Posterior vena cava (tissue), 2 donors: ENCODE measurements at places on chromosomes 16 and 17. TPM values are rescaled to one million over a fixed set of nuclear protein-coding genes. Genes with fewer than 3 reads are reported as not detected.
A peak's percentile ranks its signal among the peaks of the same experiment; 100 is the strongest.

GRCh38 chr17:70891306-70891705, 722.0 kb downstream of the KCNJ2 start:
- DNase-seq = no peak

Gene MILR1
- total RNA-seq = 18.9 TPM

Gene STUB1
- total RNA-seq = 73.3 TPM

DNA sequence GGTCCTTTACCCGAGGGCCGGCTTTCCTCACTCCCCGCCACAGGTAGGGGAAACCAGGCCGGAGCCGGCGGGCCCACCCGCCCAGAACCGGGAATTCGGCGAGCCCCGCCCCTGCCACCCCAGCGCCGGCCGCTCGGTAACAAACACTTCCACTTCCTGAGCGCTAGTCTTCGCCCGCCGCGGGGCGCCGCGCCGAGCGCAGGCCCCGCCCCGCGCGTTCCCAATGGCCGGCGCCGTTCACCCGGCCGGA, 224 bp upstream of the NHERF1 start:
- no peak for DNase-seq

DNA sequence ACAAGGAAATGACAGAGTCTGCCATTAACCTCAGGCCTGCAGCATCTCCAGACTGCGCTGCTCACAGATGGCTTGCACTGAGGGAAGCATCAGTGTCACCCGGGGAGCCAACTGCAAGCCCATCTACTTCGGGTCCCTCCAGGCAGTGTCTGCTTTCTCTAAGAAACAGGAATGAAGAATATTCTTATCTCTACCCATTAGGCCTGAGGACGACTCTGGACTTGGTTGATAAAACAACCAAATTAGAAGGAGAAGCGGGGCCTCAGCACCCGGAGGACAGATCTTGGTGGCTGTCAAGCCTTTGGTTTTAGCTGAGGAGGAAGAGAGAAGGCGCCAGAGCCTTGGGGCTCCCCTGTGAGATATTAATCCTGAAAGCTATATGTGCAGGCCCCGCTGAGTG, 19.5 kb upstream of the MGAT5B start:
- no peak for DNase-seq

GRCh38 chr17:71430281-71430680, 690.5 kb upstream of the SOX9 start:
- no peak for DNase-seq

DNA sequence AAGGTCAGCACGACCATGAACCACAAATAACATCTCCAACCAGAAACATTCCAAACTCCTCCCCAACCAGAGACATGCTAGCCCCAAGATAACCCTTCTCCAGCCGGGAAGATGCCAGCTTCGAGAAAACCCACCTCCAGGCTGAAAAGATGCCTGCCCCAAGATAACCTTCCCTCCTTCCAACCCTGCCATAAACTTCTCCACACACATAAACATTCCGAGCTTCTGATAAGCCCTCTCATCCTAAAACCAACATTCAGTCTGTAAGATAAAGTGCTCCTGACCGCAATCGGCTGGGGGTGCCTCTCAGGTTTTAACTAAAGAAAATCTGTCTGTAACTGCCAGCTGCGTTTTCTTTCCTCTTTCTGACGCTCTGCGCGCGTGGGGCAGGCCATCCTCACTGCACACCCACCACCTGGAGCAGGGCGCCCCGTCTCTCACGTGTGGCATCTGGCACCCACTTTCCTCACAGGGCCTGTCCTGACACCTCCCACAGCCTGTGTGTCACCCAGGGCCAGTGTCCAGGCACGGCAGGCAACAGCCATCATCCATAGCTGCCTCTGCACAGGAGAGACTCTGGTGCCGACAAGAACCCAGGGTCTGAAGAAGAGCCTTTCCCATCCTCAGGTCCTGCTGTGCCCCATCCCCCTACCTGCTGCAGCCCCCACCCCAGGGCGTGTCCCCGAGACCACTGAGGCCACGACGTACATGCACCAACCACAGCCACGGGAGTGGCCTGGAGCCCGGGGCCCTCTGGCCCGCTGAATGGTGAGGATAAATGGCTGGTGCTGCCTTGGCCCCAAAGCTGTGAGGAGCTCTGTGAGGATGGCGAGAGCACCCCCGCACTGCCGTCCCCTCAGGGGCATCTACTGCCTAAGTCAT, 3.7 kb downstream of the TEPSIN start:
- no peak for DNase-seq

DNA sequence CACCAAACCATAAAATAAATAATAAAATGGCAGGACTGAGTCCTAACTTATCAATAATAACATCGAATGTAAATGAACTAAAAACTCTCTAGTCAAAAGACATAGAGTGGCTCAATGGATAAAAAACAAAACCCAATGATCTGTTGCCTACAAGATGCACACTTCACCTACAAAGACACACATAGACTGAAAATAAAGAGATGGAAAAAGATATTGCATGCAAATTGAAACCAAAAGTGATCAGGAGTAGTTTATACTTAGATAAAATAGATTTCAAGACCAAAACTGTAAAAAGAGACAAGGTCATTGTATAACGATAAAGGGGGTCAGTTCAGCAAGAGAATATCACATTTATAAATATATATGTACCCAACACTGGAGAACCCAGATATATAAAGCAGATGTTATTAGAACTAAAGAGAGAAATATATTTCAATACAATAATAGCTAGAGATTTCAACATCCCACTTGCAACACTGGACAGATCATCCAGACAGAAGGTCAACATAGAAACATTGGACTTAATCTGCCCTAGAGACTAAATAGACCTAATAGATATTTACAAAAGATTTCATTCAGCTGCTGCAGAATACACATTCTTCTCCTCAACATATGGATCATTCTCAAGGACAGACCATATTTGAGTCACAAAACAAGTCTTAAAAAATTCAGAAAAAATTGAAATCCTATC, 29.8 kb downstream of the SLC47A2 start:
- no peak for DNase-seq

DNA sequence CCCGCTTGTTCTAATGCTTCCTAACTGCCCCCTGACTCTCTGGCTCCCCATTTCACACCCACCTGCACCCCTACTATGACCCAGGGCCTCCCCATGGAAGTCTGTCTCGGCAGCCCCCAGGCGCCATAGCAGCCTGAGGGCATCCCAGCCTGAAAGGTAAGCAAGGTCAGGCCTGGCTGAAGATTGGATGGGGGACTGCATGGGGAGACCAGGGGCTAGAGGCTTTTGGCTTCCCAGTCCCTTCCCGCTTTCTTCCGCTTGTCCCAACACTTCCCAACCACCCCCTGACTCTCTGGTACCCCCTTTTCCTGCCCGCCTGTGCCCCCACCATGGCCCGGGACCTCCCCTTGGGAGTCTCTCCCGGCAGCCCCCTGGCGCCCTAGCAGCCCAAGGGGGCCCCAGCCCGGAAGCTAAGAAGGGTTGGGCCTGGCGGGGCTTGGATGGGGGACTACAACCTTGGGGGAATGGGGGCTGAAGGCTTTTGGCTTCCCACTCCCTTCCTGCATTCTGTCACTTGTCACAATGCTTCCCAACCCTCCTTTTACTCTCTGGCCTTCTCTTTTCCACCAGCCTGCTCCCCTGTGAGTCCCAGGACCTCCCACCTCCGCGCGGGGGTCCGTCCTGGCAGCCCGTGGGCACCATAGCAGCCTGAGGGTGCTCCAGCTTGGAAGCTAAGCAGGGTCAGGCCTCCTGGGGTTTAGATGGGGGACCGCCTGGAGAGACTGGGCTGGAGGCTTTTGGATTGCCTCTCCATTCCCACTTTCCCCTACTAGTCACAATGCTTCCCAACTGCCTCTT, 2288.4 kb downstream of the TP53TG3F start:
- no peak for DNase-seq

GRCh38 chr17:6460531-6461161, 16.4 kb downstream of the PIMREG start:
- no peak for DNase-seq

Gene SLC38A8
- total RNA-seq = not detected

DNA sequence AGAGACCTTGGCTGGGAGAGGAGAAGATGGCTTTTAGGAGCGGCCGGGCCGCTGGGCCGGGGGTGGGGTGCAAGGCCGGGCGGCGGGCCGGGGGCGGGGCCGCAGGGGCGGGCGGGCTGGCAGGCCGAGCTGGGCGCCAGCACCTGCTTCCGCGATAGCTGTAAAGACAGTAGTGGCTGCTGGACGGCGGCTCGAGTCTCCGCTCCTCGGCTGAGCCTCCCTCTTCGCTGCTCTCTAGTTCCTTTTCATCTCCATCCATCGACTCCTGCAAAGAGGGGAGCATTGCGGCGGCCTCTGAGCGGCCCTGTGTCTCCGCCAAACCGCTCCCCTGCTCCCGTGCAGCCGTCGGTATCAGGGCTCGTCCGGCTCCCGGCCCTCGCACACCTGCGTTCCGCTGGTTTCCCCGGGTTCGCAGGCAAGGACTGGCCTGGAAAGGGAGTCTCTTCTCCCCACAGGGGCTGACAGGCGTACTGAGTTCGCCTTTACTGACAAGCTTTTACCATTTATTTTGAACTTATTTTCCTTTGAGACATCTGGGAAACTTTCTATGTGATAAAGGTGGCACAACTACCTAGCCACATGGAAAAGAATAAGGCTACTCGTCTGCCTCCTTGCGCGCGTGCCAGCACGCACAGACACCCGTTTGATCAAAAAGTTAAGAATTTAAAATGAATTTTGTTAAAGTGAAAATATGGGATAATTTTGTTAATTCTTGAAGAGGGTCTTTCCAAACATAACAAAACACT, at the start of gene C17orf75:
C17orf75 (minus strand) TSS at position 317 of the 746 bp plus-strand sequence; CDS start at position 283, 34 bp downstream.
- peak; percentile 95 for DNase-seq

Gene RNF227
- 1.1 TPM for total RNA-seq

DNA sequence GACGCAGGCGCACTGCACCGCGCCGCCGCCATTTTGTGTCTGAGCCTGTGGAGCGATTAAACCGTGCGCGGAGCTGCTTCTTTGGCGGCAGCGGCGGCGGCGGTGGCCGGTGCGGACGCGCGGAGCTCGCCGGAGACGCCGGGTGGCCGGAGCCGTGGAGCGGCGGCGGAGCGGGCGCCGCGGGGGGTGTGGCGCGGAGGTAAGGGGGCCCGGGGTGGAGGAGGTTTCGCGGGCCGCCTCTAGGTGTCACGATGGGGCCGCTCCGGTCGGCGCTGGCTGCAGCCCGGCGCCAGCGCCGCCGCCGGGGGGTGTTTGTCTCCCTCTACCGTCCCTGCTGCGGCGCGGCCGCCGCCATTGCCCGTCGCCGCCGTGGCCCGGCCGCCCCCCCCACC, at the start of gene CTCF:
CTCF (plus strand) TSS at position 1 of the 392 bp plus-strand sequence. CDS start 48,307 bp downstream, outside the sequence.
- peak; percentile 94 for DNase-seq

Gene TAT
- total RNA-seq = not detected

Gene SDR42E2
- total RNA-seq = not detected

Gene CXCL16
- total RNA-seq = 20.4 TPM

- DNase-seq = no peak
These were observed 549 bp downstream of the SLC26A11 start for GRCh38 chr17:80220736-80221215.

- no peak for DNase-seq
These were observed 7.8 kb downstream of the BAHCC1 start for GRCh38 chr17:81402981-81403467.

GRCh38 chr17:37662353-37662752, 19.1 kb upstream of the DDX52 start:
- no peak for DNase-seq

DNA sequence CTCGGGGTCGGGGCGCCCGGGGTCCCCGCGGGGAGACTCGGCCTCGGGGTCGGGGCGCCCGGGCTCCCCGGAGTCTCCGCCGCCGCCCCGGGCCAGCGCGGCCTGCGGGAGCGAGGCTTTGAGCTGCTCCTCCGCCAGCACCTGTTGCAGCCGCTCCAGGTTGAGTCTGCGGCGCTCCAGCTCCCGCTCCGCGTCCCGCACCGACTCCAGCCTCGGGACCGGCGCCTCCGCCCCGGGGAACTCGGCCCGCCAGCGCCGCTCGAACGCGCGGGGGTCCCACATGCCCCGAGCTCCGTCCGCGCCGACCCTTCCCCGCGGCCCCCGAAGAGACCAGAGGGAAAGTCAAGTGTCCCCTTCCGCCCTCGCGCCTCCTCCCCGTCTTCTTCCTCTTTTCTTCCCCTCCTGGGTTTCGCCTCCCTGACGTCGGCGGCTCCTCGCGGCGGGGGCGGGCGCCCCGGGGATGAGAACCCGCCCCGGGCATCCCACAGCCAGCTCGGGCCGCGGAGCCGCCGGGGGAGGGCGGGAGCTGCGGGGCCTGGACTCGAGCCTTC, 40.8 kb upstream of the BHLHA9 start:
- peak; percentile 93 for DNase-seq

Gene TRPV2
- total RNA-seq = 35.7 TPM

Gene PRSS27
- 1.4 TPM for total RNA-seq

GRCh38 chr17:35714988-35715387, 16.5 kb upstream of the RASL10B start:
- DNase-seq = no peak

- DNase-seq = no peak
These were observed 4.1 kb upstream of the NFATC2IP start for GRCh38 chr16:28946681-28947080.

DNA sequence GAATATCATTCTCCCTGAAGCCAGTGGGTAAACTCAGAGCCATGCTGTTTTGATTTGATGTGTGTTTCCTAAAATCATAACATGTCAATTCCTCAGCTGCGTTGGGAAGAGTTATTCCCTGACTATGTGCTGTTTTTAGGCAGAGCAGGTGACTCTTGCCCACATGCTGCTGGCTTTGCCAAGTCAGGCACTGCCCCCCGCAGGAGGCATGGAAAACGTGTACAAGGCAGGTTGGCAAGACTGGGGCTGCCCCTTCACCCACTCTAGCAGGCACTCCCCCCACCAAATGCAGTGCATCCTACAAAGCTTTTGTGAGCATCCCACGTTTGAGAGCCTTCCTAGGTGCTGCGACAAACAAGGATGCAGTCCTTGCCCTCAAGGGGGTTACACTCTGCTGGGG, 38.3 kb upstream of the NAT9 start:
- DNase-seq = no peak

Gene SUPT4H1
- 50.1 TPM for total RNA-seq

DNA sequence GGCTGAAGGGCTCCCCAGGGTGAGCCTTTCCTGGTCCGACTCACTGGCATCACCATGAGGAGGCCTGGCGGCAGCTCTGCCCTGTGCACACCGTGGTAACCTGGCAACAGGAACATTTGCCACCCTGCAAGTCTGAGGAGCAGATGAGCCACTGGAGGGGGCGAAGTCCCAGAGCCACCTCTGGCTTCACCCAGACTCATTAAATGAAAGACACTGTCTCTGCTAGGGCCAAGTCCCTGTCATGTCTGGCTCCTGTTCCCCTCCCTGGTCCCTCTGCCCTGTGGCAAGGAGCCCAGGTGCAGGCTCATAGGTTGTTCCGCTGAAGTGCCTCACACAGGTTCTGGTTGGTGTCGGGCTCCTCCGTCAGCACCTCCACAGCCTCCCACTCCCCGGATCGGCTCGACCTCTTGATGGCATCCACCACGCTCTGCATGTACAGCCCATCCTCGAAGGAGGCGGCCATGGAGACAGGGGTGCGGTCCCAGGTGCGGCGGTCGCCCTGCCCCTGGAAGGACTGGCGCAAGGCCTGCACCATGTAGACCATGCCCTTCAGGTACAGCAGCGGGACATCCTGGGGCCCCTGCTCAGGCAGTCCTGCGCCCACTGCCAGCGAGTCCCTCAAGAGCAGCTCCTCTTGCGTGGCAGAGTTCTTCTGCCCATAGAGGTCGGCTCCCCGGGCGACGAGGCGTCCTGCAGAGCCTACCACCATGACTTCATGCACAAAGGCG, 8.4 kb downstream of the C16orf86 start:
- DNase-seq = no peak
